ENCODE measurements at places on chromosomes 2 and 18.

DNA sequence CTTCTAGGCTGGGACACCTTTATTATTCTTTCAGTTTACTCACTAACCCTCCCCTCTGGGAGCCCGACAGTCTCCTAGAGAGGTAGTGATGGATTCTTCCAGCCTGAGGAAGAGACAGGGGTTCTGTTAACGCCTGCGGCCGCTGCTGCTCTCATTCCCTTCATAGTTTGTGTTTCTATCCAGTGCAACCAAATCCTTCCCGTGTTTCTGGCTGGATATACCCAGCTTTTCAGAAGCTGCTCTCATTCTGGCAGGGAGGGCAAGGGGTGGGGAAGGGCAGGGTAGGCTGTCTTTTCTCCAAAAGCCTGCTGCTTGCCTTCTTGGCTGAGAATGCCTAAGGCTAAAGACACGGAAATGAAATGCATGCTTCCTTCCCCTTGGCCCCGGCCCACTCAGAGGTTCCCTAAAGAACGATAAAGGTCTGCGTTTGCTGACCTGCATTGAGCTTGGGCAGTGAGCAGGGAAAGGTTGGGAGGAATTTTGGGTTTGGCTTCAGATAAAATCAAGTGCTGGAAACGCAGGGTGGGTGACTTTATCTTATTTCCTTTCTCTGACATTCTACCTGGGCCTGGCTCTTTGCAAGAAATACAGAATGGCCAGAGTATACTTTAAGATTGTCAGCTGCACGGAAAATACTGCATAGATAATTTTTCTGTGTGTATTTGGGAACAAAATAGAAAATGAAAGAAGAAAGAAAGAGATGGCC lies 390.9 kb downstream of the NBAS start:
- DNase-seq = peak; percentile 69

DNA sequence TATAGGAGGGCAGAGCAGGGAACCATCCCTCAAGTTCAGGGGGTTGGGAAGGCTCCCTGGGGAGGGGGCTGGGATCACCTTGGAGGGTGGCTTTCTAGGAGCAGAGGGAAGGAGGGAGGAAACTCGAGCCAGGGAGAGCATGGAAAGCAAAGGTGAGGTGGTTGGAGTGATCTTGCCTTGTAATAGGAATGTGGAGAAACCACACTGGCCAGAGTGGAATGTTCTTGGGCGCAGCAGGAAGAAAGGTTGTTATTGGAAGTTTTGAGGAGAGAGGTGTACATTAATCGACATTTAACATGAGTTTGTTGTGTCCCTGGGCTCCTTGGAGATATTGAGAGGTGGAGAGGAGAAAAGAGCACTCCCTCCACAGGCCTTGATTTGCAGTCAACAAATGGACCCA lies 272.2 kb downstream of the PRKCE start:
- no peak for DNase-seq

DNA sequence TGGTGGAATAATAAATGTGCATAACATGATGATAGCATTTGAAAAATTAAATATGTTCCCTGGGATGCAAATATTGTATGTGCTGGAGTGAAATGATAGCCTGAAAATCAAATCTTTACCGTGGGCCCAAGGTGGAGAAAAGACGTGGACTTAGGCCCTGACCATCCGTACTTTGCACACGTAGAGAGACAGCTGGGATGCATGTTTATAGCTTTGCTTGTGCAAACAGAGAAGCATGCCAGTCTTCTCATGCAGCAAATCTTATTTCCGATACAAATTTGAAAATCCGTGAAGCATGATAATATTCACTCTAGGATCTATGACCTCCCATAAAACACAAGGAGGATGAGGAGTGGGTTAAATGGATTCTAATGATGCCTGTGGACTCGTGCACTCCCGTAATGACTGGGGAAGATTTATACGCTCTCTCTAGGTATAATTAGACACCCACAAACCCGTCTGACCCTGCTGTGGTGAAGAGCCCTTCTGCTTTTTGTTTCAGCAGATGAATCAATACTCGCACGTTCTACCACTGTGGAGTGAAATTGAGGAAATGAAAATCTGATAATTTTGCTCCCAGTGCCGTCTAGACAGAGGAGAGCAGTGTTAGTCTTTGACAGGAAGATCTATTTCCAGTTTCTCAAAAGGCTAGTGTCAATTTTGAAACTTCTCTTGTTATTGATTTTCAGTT lies 810.3 kb upstream of the SALL3 start:
- DNase-seq = no peak

GRCh38 chr18:23850215-23850614 lies 161.0 kb downstream of the LAMA3 start:
- DNase-seq = no peak

DNA sequence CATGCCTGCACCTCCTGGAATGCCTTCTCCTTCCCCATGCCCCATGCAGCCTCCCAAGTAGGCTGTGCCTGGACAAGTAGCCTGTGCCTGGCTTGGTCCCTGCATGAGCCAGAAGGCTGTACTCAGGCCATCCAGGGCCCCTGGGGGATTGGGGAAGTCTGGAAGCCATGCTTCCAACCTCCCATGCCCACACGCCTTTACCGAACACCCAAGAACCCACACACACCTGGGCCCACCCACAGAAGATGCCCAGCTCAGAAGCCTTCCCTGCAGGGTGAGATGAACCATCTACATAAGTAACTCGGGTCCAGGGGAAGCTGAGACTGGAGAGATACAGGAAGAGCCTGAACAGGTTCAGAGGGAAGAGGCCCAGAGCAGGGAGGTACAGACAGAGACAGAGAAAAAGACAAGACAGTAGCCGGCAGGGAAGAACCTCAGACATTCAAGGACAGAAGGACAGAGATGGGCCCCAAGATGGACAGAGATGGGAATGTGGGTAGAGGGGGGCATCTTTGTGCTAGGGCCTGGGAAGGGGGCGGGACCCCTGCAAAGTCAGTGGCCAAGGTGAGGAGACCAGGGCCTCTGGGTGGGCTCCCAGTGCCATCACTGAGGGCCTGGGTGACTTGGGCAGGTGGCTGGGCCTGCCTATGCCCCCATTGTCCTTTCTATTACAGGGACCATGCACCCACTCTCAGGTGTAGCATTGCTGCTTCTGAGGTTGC lies 4.3 kb downstream of the BIN1 start:
- DNase-seq = no peak

- DNase-seq = peak; percentile 86
These were observed 150.1 kb downstream of the ANTXR1 start for GRCh38 chr2:69163109-69163508.

GRCh38 chr2:109663721-109664120 lies 49.6 kb downstream of the SOWAHC start:
- DNase-seq = peak; percentile 30

- DNase-seq = no peak
These were observed 26.7 kb downstream of the TANC1 start for GRCh38 chr2:158994920-158995676.

GRCh38 chr2:71637736-71638135 lies 184.4 kb downstream of the DYSF start:
- DNase-seq = no peak

Data from ELR (cell line).